ENCODE measurements at places on chromosomes 3 and 15. TPM values are rescaled to one million over a fixed set of nuclear protein-coding genes. Genes with fewer than 3 reads are reported as not detected.

DNA sequence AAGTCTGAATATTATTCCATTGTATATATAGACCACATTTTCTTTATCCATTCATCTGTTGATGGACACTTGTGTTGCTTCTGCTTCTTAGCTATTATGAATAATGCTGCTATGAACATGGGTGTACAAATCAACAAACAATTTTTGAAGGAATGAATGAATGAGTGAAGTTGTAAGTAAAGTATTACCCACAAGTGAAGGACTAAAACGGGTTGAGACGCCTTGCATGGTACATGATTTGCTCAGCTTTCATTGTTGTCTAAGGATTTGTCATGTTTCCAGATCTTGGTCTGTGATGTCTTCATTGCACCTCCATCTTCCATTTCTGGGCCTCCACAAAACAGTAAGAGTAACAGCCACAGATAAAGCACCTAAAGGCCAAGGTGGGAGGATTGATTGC lies 20.5 kb downstream of the IFT122 start:
- no peak for DNase-seq
- H3K27ac ChIP-seq = no peak overlapping the region
- H3K4me1 ChIP-seq = no peaks in the 10 kb centered on the region
- no peak overlapping the region for H3K4me3 ChIP-seq

GRCh38 chr15:36252146-36252711 lies 327.2 kb upstream of the CDIN1 start:
- H3K4me1 ChIP-seq = peaks cover 3% of the 10 kb centered on the region
- DNase-seq = peak; percentile 61
- H3K4me3 ChIP-seq = peak overlapping the region; percentile 20
- H3K27ac ChIP-seq = no peak overlapping the region
- no peaks in the 10 kb centered on the region for H3K36me3 ChIP-seq
- H3K27me3 ChIP-seq = no peaks in the 10 kb centered on the region

DNA sequence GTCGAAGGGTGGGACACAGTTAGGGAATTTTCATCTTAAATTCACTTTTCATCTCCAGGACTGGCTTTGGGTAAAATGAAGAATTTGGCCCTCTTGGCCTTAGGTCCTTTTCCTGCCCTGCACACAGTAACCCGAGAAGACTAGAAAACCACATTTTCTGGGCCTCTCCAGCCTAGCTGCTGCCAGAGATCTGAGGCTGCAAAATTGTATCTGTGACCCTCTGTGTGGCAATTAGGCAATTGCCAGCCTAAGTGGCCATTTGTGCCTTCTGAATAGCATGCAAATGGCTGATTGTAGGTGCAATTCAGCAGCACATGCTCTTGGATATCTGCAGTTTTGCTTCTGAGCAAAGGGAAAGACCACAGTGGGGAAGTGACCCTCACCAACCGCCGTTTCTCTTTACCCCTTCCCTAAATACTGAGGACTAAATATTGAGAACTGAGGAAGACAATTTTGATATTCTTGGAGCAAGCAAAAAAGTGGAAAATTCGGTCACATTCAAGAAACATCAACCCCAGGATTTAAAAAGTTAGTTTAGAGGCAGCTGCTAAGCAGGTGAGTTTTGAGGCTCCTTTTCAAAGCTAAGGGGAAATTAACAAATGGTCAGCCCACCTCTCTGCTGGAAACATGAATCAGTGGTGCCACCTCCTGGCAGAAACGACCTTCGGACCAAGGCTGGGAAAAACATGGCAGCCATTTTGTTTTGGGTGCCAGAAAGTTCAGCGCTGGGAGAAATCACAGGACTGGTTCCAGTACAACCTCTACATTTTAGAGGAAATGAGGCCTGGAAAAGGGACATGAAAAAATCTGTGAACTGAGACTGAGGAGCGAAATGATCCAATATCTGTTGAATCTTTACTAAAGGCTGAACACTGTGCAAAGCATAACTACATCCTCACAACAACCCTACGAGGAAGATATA lies 56.6 kb upstream of the PRTG start:
- H3K4me3 ChIP-seq = no peak overlapping the region
- H3K27me3 ChIP-seq = no peaks in the 10 kb centered on the region
- no peaks in the 10 kb centered on the region for H3K36me3 ChIP-seq

Gene PTPN23
- 89.3 TPM for total RNA-seq

Gene CPA3
- total RNA-seq = 0.71 TPM

- DNase-seq = no peak
- H3K4me3 ChIP-seq = no peak overlapping the region
- H3K27ac ChIP-seq = no peak overlapping the region
- H3K4me1 ChIP-seq = no peaks in the 10 kb centered on the region
These were observed 85.2 kb downstream of the CACNA1D start for GRCh38 chr3:53579636-53580035.

DNA sequence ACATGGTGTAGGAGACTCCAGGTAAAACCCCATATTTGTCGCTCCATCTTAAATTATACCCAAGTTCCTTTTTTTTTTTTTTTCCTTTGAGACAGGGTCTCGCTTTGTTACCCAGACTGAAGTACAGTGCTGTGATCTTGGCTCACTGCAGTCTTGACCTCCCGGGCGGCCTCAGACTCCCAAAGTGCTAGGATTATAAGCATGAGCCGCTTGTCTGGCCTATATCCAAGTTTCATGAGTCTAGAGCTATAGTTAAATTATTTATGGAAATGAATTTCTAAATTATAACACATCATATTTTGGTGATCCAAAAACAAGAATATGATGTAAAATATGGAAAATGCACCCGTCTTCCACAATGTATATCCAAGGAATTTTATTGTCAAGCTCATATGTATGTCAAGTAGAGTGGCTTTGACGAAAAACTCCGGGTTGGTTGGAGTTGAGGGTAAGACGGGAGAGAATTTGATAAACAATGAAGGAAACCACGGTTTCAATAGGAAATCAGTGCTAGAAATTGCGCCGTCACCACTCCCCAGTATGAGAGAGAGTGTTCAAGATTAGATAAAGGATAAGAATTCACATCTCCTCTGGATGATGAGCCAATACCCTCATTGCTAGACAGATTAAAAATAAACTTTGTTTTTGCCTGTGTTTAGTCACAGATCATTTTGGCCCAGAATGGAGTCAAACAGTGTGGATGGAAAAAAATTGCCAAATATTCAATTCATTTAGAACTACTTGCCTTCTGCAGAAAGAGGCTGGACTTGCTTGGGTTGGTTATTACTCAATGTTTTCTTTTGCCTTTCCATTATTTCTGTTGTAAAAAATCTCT lies 209.2 kb upstream of the NR2F2 start:
- H3K36me3 ChIP-seq = no peaks in the 10 kb centered on the region
- no peaks in the 10 kb centered on the region for H3K27me3 ChIP-seq
- no peak for DNase-seq
- no peak overlapping the region for H3K27ac ChIP-seq

GRCh38 chr3:169472259-169472900 lies 191.1 kb downstream of the MECOM start:
- no peak for DNase-seq
- no peak overlapping the region for H3K27ac ChIP-seq
- no peak overlapping the region for H3K4me3 ChIP-seq
- H3K36me3 ChIP-seq = no peaks in the 10 kb centered on the region
- no peaks in the 10 kb centered on the region for H3K27me3 ChIP-seq

Gene SSUH2
- total RNA-seq = 9.8 TPM

GRCh38 chr3:21229426-21230135 lies 521.4 kb downstream of the ZNF385D start:
- H3K27ac ChIP-seq = no peak overlapping the region
- no peak for DNase-seq
- H3K4me1 ChIP-seq = no peaks in the 10 kb centered on the region

Gene GOLGA6L7
- 4.3 TPM for total RNA-seq

DNA sequence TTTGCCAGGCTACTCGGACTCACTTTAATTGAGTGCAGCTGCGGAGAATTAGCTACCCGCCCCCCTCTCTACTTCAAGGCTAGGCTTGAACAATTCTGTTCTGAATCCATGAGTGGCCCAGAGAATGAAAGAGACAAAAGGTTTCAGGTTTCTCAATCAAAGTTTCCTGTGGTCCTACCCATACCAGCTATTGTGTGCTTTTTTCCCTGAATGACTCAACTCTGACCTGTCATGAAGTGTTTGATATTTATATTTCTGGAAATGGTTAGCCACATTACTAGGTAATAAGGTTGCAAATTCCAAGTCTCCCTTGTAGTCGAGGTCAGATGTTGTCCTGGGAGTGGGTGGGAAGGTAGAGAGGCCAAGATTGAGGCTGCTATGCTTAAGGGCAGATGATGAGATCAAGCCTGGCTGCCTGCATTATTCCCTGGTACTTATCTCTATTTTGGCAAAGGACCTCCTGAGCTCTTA lies 392.7 kb upstream of the TBL1XR1 start:
- H3K36me3 ChIP-seq = no peaks in the 10 kb centered on the region
- no peak overlapping the region for H3K27ac ChIP-seq
- no peak overlapping the region for H3K4me3 ChIP-seq
- H3K27me3 ChIP-seq = no peaks in the 10 kb centered on the region
- no peaks in the 10 kb centered on the region for H3K4me1 ChIP-seq
- no peak for DNase-seq

DNA sequence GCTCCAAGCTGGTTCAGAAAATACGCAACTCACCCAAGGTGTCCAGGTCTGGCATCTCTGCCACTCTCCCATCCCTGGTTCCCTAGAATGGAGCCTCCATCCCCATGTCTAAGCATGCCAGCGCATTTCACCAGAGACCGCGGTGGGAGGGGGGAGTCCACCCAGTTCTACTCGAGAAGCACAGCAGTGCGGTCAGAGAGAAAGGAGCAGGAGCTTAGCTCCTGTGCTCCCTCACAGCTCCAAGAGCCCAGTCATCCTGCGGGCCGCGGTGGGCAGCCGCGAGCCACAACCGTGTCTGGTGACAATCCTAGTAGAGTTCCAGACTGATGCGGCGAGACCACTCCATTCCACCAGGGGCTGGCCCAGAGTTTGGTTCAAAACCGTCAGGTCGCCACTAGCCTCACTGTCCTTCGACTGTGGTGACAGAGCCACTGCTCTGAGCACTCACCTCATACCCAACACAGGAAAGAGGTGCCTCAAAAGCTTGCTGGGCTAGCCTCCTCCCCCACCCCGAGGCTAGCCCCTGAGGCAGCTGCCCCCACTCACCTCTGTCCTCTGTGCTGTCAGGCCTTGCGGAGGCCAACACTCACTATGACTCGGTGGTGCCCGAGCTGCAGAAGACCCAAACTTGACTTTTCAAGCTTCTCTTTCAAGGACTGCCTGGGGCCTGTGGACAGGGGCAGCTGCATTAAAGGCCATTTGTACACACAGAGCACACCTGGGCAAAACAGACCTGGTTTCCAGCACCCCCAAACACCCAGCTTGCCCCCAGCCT lies 185.4 kb downstream of the XXYLT1 start:
- no peaks in the 10 kb centered on the region for H3K27me3 ChIP-seq
- H3K4me3 ChIP-seq = no peak overlapping the region
- no peaks in the 10 kb centered on the region for H3K4me1 ChIP-seq
- DNase-seq = no peak

Gene C2CD4A
- 0.12 TPM for total RNA-seq

Gene PRSS50
- 3.8 TPM for total RNA-seq

DNA sequence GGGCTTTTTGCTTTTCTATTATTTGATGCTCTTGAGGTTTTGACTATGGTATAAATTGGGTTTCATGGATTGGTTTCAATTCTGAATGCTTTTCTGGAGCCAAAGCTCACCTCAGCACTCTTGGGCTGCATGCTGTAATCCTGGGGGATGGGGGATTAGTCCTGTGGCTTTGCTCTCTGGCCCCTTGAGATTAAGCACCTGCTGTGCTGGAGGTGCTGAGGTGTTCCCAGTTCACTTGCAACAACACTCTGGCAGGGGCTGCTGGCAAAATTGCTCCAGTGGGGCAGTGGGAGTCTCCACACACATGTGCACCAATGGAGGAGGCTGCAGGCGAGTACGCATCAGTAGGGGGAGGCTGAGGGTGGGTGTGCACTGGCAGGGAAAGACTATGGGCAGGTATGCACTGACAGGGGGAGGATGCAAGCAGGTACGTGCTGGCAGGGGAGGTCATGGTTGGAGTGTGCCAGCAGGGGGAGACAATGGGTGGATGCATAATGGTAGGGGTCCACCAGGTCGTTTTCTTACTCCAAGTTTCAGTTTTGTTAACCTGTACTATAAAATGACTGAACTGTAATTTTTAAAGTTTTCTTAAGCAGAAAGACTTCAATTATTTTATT lies 489.2 kb downstream of the FGF12 start:
- no peaks in the 10 kb centered on the region for H3K36me3 ChIP-seq
- no peak overlapping the region for H3K27ac ChIP-seq
- no peak for DNase-seq
- H3K27me3 ChIP-seq = no peaks in the 10 kb centered on the region
- no peak overlapping the region for H3K4me3 ChIP-seq

DNA sequence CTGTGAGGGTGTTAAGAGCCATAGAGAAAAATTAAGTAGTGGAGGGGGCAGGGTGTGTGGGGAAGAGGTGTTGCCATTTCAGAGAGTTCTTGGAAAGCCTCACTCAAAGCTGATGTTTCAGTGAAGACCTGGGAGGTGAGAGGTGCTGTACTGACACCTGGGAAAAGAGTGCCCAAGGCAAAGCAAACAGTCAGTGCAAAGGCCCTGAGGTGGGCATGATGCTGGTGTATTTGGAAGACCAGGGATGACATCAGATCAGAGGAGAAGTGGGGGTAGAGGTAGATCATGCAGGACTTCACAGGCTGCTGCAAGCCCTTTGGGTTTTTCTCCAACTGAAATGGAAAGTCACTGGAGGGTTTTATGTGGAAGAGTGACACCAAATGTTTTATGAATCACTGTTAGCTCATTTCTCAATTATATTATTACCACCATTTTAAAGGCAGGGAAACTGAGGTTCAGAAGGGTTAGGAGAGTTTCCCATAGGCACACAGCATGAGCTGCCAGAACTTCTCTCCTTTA lies 42.8 kb upstream of the SMAD3 start:
- H3K27ac ChIP-seq = no peak overlapping the region
- no peak overlapping the region for H3K4me3 ChIP-seq
- no peaks in the 10 kb centered on the region for H3K27me3 ChIP-seq
- DNase-seq = no peak
- peaks cover 32% of the 10 kb centered on the region for H3K4me1 ChIP-seq
- no peaks in the 10 kb centered on the region for H3K36me3 ChIP-seq

DNA sequence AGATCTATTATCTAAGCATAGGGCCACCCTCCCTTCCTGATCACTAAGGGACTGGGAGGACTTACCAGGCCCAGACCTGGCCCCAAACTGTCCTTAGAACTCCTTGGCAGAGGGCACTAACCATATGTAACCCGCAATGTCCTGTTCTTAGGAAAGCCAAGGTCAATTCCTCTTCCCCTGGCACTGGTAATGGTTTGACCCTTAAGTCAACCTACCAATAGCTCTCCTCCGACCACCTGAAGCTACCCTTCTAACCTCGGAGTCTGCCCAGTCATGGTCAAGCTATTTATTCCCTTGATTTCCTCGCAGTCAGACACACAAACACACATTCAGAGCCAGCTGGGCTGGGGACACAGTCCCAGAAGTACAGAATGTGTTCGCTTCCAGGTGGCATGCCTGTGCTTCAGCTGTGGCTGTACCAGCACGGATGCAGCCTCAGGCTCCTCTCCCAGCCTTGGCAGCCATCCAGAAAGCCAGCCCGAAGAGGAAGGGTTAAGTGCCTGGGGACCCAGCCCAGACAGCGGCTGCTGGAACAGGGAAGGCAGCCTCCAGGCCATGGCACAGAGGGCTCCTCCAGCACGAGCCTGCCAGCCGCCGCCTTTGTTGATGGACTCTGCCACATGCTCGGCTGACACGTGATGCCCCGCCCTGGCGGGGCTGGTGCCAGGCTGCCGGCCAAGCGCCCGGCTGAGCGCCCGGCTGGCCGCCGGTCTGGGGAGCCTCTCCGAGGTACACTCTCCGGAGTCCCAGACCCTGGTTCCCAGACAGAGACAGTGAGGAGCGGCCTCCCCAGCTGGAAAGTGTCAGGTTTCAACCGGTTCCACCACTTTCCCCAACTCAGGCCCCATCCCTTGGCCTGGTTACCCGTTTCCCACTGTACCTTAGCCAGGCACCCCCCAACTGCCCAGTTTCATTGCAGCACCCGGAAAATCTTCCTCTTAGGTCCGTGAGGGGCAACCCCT lies 5.5 kb downstream of the BMF start:
- H3K4me3 ChIP-seq = no peak overlapping the region
- H3K36me3 ChIP-seq = no peaks in the 10 kb centered on the region
- no peaks in the 10 kb centered on the region for H3K27me3 ChIP-seq
- peak; percentile 89 for DNase-seq

All from testis (tissue), 5 donors.